ENCODE measurements at places on chromosomes 12 and 14.

GRCh38 chr12:6582196-6582595 is 14.1 kb upstream of the NOP2 start:
- no peak for DNase-seq

DNA sequence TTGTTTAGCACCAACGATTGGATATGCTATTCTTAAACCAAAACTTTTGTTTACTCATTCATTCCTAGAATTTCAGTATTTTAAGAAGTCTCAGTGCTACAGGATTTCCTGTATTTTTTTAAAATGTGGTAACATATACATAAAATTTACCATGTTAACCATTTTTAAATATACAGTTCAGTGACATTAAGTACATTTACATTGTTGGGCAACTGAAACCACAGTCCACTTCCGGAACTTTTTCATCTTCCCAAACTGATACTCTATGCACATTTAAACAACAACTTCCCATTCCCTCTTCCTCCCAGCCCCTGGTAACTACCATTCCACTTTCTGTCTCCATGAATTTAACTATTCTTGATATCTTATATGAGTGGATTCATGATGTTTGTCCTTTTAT is 30.3 kb downstream of the PDE3A start:
- no peak for DNase-seq

DNA sequence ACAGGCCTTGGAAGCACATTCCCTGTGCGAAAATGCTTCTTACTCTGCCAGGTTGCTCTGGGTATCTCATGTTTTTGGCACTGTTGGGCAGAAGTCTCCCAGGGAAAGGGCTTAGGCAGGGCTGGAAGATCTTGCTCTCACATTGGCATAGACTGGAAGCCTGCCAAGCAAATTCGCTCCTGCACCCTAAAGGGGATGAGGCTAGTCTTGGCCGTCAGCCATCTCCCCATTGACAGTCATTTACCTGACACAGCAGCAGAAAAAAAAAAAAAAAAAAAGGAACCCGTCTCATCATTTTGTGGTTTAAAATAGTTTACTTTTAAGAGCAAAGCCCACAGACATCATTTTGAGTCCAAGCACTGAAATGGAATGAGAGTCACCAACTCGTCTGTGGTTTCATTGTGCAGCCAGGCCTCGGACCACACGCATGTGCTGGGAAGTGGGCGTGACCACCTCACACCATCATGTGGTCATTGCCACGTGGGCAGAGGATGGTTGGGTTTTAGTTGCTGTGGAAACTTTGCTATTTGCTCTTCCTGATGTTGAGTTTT is 84.8 kb downstream of the NRXN3 start:
- no peak for DNase-seq

GRCh38 chr12:59941461-59941860 is 345.6 kb downstream of the SLC16A7 start:
- DNase-seq: no peak

DNA sequence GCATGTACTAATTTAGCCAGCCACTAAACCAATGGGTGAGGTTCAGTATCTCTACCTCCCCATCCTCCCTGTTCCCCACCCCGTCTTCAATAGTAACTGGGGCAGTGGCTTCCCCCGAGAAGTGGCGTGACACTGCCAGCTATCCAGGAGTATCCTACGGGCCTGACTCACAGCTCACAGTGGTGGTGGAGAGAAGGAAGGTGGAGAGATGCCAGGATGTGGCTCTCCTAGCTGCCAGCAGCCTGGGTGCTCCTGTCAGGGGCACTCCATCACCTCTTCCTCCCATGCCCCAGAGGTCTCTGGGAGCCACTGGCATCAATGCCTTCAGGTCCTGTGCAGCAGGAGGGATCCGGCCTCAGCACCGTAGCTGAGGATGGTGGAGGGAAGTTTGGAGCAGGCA is 49.0 kb downstream of the TSPAN11 start:
- no peak for DNase-seq

DNA sequence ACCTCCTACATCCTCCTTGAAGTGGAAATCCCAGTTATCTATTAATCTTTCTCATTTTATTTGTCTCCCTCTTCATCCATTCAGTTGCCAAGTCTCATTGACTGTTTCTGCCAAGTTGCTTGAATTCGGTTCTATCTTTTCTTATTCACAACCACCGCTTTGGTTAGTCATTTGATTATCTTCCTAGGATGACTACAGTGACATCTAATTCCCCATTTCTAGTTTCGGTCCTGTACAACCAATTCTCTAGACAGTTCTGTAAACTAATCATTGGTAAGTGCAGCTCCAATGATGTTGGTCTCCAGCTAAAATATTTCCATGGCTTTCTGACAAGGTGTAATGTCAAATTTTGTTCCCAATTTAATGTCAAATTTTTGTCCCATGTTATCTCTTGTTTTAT is 220.1 kb downstream of the ADAMTS20 start:
- no peak for DNase-seq
